ENCODE measurements at places on chromosomes 16 and 17. TPM values are rescaled to one million over a fixed set of nuclear protein-coding genes. Genes with fewer than 3 reads are reported as not detected.

The MAPK7 gene
- 25.7 TPM for total RNA-seq

The PDP2 gene
- total RNA-seq = 22.4 TPM

The C16orf92 gene
- not detected for total RNA-seq

The HSPB9 gene
- not detected for total RNA-seq

The ABCC12 gene
- total RNA-seq = not detected

The EPX gene
- total RNA-seq = not detected

The TIGD7 gene
- 6.9 TPM for total RNA-seq

The C16orf89 gene
- total RNA-seq = 201 TPM

- no peak for DNase-seq
- no peaks in the 10 kb centered on the region for H3K4me1 ChIP-seq
- H3K27ac ChIP-seq = no peak overlapping the region
Measured at GRCh38 chr16:12433691-12434390, 369.8 kb downstream of the CPPED1 start.

DNA sequence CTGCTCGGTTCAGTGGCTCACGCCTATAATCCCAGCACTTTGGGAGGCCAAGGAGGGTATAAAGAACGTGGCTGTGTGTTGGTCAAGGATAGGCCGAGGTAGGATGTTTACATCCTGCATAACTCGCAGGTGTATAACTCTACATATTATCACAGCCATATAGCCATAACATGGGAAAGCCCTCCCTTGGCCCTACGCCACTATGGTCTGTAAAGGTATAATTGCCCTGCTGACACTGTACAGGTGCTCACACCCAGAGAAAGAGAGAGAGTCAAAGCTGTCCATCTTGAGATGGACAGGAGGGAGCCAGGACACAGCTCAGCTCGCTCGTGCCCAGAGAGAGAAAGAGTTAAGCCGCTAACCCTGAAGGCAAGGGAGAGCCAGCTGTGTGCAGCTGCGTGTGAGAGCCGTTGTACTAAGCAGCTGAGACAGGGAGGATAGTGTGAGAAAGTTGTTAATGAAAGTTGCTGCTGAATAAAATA is 30.4 kb upstream of the DHX8 start:
- no peak for DNase-seq
- H3K27ac ChIP-seq = no peak overlapping the region

GRCh38 chr17:28199728-28200127 is 119.3 kb upstream of the TMEM97 start:
- no peaks in the 10 kb centered on the region for H3K36me3 ChIP-seq
- DNase-seq = no peak
- H3K4me3 ChIP-seq = no peak overlapping the region
- no peaks in the 10 kb centered on the region for H3K27me3 ChIP-seq
- H3K27ac ChIP-seq = no peak overlapping the region

DNA sequence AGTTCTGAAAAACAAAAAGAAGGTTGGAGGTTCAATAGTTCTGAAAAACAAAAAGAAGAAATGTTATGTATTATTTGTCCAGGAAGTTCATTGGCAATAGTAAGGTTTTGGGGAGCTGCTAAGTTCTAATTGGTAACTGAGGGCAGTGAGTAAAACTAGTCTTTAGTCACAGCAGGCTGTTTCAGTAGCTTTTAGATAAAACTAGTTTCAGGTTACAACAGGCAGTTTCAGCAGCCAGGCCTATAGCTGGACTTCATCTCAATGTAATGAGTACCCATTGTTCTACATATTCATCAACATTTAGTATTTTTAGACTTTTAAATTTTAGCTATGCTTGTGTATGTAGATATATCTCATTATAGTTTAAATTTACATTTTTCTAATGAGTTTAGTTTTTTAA is 639.3 kb downstream of the TOX3 start:
- no peaks in the 10 kb centered on the region for H3K27me3 ChIP-seq
- no peaks in the 10 kb centered on the region for H3K36me3 ChIP-seq
- H3K4me1 ChIP-seq = no peaks in the 10 kb centered on the region
- H3K27ac ChIP-seq = no peak overlapping the region
- no peak for DNase-seq

GRCh38 chr16:82643136-82643535 is 16.4 kb downstream of the CDH13 start:
- no peak for DNase-seq
- H3K36me3 ChIP-seq = no peaks in the 10 kb centered on the region
- H3K27ac ChIP-seq = no peak overlapping the region
- H3K4me3 ChIP-seq = no peak overlapping the region
- H3K27me3 ChIP-seq = no peaks in the 10 kb centered on the region
- H3K4me1 ChIP-seq = no peaks in the 10 kb centered on the region

- no peaks in the 10 kb centered on the region for H3K36me3 ChIP-seq
- peaks cover 48% of the 10 kb centered on the region for H3K27me3 ChIP-seq
- no peak for DNase-seq
- H3K4me1 ChIP-seq = no peaks in the 10 kb centered on the region
- H3K4me3 ChIP-seq = no peak overlapping the region
Measured at GRCh38 chr17:49018748-49019147, 21.6 kb downstream of the IGF2BP1 start.

DNA sequence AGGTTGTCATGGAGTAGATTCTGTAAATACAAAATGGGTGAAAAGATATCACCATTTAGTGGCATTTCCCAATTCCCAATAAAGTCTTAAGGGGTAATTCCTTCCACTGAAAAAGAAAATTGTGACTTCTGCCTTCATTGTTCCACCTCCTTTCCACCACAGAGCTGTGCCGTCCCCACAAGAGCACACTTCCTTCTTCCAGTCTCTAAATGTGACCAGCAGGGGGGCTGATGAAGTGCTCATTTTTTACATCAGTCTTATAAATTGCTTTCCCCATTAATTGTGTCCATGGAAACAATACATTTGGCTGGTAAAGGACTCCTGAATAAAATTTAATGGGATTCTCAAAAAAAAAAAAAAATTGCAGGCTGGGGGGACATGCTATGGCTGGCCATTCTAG is 260.8 kb upstream of the PSMD7 start:
- peaks cover 12% of the 10 kb centered on the region for H3K27me3 ChIP-seq
- H3K27ac ChIP-seq = no peak overlapping the region
- no peak overlapping the region for H3K4me3 ChIP-seq

DNA sequence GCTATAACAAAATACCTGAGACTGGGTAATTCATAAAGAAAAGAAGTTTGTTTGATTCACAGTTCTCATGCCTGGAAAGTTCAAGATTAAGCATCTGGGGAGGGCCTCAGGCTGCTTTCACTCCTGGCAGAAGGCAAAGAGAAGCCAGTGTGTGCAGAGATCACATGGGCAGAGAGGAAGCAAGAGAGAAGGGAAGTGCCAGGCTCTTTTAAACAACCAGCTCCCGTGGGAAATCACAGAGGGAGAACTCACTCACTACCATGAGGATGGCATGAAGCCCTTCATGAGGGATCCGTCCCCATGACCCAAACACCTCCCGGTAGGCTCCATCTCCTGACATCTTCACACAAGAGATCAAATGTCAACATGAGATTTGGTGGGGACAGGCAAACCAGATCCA is 501.6 kb downstream of the MAF start:
- H3K27me3 ChIP-seq = no peaks in the 10 kb centered on the region
- H3K36me3 ChIP-seq = no peaks in the 10 kb centered on the region
- DNase-seq = no peak
- H3K4me1 ChIP-seq = no peaks in the 10 kb centered on the region
- no peak overlapping the region for H3K4me3 ChIP-seq

- H3K27me3 ChIP-seq = no peaks in the 10 kb centered on the region
- no peak overlapping the region for H3K4me3 ChIP-seq
- H3K27ac ChIP-seq = no peak overlapping the region
- H3K4me1 ChIP-seq = no peaks in the 10 kb centered on the region
- H3K36me3 ChIP-seq = no peaks in the 10 kb centered on the region
Measured at GRCh38 chr17:76935331-76935730, 67.1 kb downstream of the MGAT5B start.

DNA sequence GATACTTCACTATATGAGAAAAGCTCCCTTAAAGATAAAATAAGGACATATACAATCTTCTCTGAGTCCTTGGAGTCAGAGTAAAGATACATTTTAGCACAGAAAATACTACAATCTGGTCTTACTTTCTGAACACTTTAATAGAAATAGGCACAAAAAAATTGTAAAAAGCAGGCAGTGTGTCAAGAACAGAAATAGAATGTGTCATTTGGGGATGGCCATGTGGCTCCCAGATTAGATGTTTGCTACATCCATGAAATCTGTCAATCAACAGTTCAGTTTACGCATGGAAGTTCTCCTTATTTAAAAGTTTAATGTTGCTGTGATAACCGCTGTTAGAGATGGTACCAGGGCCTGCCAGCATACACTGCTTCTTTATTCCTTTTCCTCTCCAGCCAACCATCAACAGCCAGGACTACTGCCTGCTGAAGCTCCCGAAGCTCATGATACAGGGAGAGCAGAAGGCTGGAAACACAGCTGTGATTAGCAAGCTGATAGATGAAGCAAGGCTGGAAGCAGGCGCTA is 278.5 kb downstream of the CEP112 start:
- DNase-seq = no peak
- no peaks in the 10 kb centered on the region for H3K4me1 ChIP-seq
- no peak overlapping the region for H3K4me3 ChIP-seq
- no peaks in the 10 kb centered on the region for H3K36me3 ChIP-seq
- no peak overlapping the region for H3K27ac ChIP-seq

DNA sequence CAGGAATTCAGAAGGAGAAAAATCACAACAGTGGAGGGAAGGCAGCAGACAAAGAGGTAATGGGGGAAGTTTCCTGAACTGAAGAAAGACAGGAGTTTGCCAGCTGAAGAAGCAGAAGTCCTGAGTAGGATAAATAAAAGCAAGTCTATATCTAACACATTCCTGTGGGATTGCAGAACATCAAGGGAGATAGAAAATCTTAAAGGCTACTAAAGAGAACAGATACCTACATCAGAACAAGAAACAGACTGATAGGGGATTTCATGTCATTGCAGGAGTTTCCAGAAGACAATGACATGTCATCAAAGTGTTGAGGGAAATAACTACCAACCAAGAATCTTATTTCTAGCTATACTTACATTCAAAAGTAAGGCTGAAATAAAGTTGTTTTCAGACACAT is 21.3 kb upstream of the CRYBA1 start:
- H3K27ac ChIP-seq = no peak overlapping the region
- H3K4me3 ChIP-seq = no peak overlapping the region
- no peak for DNase-seq
- H3K36me3 ChIP-seq = no peaks in the 10 kb centered on the region
- H3K4me1 ChIP-seq = no peaks in the 10 kb centered on the region

- peak within 1 kb of the TSS; percentile 42 for H3K4me3 ChIP-seq
- no peaks in the 10 kb centered on the region for H3K36me3 ChIP-seq
- DNase-seq = no peak
- H3K4me1 ChIP-seq = peaks cover 6% of the 10 kb centered on the region
Measured at GRCh38 chr17:66963909-66964771, at the start of gene CACNG4. CACNG4 (plus strand) TSS chr17:66964707; CDS start chr17:66964912, 205 bp downstream.

- H3K27ac ChIP-seq = peak overlapping the region; percentile 89
- peaks cover 44% of the 10 kb centered on the region for H3K4me1 ChIP-seq
- DNase-seq = peak; percentile 37
- peak overlapping the region; percentile 74 for H3K4me3 ChIP-seq
Measured at GRCh38 chr17:79008666-79009387, 737 bp downstream of the CANT1 start.

- peaks cover 48% of the 10 kb centered on the region for H3K36me3 ChIP-seq
- DNase-seq = peak; percentile 93
- H3K4me3 ChIP-seq = peak overlapping the region; percentile 82
- no peaks in the 10 kb centered on the region for H3K27me3 ChIP-seq
- peaks cover 39% of the 10 kb centered on the region for H3K4me1 ChIP-seq
Measured at GRCh38 chr16:89722392-89723278, 1.3 kb downstream of the ZNF276 start.

DNA sequence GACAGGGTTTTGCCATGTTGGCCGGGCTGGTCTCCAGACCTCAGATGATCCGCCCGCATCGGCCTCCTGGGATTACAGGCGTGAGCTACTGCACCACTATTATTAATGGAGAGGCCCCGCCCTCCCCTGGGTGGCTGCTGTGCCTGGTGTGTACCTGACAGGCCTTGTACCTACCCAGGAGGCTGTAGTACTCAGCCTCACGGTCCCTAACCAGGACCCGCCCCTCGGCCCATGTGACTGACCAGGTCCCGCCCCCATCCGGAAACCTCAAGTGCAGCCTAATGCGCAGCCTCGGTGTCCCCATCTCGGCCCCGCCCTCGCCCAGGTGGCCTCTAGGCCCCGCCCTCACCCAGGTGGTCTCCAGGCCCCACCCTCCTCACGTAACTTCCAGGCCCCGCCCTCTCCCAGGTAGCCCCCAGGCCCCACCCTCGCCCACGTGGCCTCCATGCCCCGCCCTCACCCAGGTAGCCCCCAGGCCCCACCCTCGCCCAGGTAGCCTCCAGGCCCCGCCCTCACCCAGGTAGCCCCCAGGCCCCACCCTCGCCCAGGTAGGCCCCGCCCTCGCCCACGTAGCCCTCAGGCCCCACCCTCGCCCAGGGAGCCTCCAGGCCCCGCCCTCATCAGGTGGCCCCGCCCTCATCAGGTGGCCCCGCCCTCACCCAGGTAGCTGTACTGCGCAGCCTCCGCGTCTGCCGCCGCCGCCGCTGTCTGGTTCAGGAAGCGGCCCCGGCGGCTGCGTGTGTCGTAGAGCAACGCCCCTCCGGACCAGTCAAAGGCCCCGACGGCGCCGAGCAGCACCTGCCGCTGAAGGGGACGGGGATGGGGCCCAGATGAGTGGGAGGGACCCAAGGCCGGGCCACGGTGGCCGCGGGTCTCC is 31.0 kb downstream of the HASPIN start:
- no peaks in the 10 kb centered on the region for H3K27me3 ChIP-seq
- peak overlapping the region; percentile 59 for H3K27ac ChIP-seq
- H3K4me1 ChIP-seq = no peaks in the 10 kb centered on the region

DNA sequence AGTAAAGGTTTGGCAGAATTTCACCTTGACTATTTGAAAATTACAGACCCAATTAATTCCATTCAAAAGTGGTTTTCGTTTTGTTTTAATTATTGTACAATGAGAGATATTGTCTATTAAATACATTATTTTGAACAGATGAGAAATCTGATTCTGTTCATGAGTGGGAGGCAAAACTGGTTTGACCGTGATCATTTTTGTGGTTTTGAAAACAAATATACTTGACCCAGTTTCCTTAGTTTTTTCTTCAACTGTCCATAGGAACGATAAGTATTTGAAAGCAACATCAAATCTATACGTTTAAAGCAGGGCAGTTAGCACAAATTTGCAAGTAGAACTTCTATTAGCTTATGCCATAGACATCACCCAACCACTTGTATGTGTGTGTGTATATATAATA is 72.6 kb downstream of the CDK12 start:
- H3K36me3 ChIP-seq = peaks cover 13% of the 10 kb centered on the region
- peak overlapping the region; percentile 24 for H3K27ac ChIP-seq
- no peak for DNase-seq
- no peaks in the 10 kb centered on the region for H3K27me3 ChIP-seq
- H3K4me3 ChIP-seq = no peak overlapping the region
- H3K4me1 ChIP-seq = peaks cover 58% of the 10 kb centered on the region

GRCh38 chr16:71542377-71542776 is 16.2 kb downstream of the CHST4 start:
- H3K27me3 ChIP-seq = no peaks in the 10 kb centered on the region
- no peak overlapping the region for H3K27ac ChIP-seq
- DNase-seq = peak; percentile 70
- H3K36me3 ChIP-seq = no peaks in the 10 kb centered on the region
- H3K4me3 ChIP-seq = no peak overlapping the region

GRCh38 chr17:74646231-74646630 is 22.7 kb upstream of the CD300E start:
- no peaks in the 10 kb centered on the region for H3K36me3 ChIP-seq
- no peak for DNase-seq
- H3K27me3 ChIP-seq = peaks cover 19% of the 10 kb centered on the region
- no peak overlapping the region for H3K4me3 ChIP-seq
- no peaks in the 10 kb centered on the region for H3K4me1 ChIP-seq

GRCh38 chr16:46928811-46929210 is 44.6 kb downstream of the GPT2 start:
- H3K4me1 ChIP-seq = no peaks in the 10 kb centered on the region
- DNase-seq = no peak
- peaks cover 3% of the 10 kb centered on the region for H3K36me3 ChIP-seq
- no peak overlapping the region for H3K4me3 ChIP-seq
- no peaks in the 10 kb centered on the region for H3K27me3 ChIP-seq
